ENCODE measurements at places on chromosomes 7 and 10. TPM values are rescaled to one million over a fixed set of nuclear protein-coding genes. Genes with fewer than 3 reads are reported as not detected.

COL13A1 gene
- not detected for polyA plus RNA-seq

BNIP3 gene
- 7.0 TPM for polyA plus RNA-seq

NUDCD3 gene
- polyA plus RNA-seq: 63.5 TPM

CTAGE6 gene
- not detected for polyA plus RNA-seq

CRTAC1 gene
- not detected for polyA plus RNA-seq

HOXA13 gene
- not detected for polyA plus RNA-seq

DNAH11 gene
- 0.72 TPM for polyA plus RNA-seq

GRCh38 chr10:124227055-124227975, 133.9 kb upstream of the CHST15 start:
- H3K4me1 ChIP-seq: peaks cover 21% of the 10 kb centered on the region
- peak overlapping the region; percentile 99 for H3K27ac ChIP-seq
- no peaks in the 10 kb centered on the region for H3K27me3 ChIP-seq
- DNase-seq: no peak
- H3K4me3 ChIP-seq: no peak overlapping the region

GRCh38 chr7:130893441-130893894, 159.5 kb upstream of the KLF14 start:
- H3K27me3 ChIP-seq: no peaks in the 10 kb centered on the region
- H3K27ac ChIP-seq: peak overlapping the region; percentile 40
- DNase-seq: no peak
- peaks cover 11% of the 10 kb centered on the region for H3K36me3 ChIP-seq

DNA sequence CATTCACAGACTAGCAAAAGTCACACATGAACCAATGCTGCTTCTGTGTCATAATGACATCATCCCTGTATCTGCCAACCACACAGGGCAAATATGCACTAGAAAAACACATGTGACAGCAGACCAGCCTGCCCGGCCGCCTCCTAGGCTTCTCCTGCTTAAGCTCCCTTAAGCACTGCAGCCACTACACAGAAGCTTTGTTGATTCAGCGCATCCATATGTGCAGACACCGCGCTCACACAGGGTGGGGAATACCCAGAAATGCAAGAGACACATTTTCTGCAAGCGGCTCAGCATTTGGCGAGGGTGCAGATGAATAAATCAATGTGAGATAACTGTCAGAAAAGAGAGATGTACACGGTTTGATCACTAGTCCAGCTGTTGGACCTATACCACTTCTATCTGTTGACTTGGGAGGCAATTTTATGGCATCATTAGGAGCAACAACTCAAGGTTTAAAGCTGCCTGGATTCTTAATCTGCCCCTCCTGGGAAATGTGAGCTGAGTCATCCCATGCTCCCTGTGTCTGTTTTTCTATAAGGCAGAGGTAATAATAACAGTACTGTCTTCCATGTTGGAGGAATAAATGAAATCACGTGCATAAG, 33.4 kb downstream of the CPXM2 start:
- peaks cover 25% of the 10 kb centered on the region for H3K27me3 ChIP-seq
- H3K4me1 ChIP-seq: no peaks in the 10 kb centered on the region
- no peak overlapping the region for H3K4me3 ChIP-seq
- no peak overlapping the region for H3K27ac ChIP-seq

- H3K27me3 ChIP-seq: no peaks in the 10 kb centered on the region
- no peak for DNase-seq
- no peak overlapping the region for H3K27ac ChIP-seq
- H3K36me3 ChIP-seq: peaks cover 8% of the 10 kb centered on the region
- peaks cover 26% of the 10 kb centered on the region for H3K4me1 ChIP-seq
Observed at GRCh38 chr10:14930610-14931009, 23.3 kb downstream of the DCLRE1C start.

DNA sequence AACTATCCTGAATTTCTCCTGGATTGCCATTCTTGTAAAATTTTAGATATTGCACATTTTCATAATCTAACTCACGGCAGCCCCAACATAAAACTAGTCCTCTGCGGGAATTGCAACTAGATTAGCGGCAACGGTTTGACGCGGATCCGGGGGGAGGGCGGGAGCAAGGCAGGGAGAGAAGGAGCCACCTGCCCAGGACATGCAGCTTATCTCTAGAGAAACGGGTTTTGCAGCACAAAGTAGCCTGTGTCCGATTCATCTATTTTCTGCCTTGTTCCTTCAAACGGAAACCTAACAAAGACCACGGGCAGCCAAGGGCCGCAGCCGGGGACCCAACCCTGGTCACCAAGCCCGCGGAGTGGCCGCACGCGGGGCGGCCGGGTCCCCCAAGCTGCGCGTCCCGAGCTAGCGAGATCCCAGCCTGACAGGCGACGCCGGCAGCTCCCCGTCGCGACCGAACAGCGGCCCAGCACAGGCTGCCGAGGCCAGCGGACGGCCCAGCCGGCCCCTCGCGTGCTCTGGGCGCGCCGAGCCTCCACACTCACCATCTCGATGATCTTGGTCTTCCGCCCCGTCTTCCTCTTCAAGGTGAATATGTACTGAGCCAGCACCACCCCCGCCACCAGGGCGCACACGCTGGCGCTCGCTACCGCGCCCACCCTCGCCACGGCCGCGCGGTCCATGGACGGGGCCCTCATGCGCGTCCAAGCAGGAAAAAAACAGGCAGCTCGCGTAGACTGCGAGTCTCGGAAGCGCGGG, at the start of gene NT5C3A:
TSS of gene NT5C3A (minus strand) at position 754 of the 759 bp plus-strand sequence. CDS start at position 683, 71 bp downstream.
- peak within 1 kb of the TSS; percentile 97 for H3K4me3 ChIP-seq
- DNase-seq: no peak
- peaks cover 9% of the 10 kb centered on the region for H3K36me3 ChIP-seq
- peak within 1 kb of the TSS; percentile 97 for H3K27ac ChIP-seq
- H3K4me1 ChIP-seq: peaks cover 28% of the 10 kb centered on the region

All from naive B cell (primary cell).